ENCODE measurements at places on chromosomes 4 and X.

- no peak for DNase-seq
Observed at GRCh38 chr4:121338518-121338917, 42.3 kb downstream of the QRFPR start.

DNA sequence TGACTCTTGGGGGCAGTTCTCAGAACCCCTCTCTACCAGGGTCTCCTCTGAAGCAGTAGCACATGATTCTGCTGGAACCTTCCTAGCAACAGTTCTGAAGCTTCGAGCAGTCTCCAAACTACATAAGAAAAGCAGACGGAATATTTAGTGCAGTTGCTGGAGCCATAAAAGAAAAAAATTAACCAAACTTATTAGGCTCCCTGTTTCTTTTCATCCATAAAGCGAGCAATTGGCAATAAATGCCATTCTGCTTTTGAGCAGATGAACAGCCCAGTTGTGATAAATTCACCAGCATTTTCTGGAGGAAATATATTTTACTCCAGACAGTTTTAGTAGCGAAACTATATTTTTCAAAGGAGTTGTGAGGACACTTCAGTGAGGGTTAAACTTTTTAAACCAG lies 250.1 kb upstream of the BOD1L1 start:
- DNase-seq: no peak

DNA sequence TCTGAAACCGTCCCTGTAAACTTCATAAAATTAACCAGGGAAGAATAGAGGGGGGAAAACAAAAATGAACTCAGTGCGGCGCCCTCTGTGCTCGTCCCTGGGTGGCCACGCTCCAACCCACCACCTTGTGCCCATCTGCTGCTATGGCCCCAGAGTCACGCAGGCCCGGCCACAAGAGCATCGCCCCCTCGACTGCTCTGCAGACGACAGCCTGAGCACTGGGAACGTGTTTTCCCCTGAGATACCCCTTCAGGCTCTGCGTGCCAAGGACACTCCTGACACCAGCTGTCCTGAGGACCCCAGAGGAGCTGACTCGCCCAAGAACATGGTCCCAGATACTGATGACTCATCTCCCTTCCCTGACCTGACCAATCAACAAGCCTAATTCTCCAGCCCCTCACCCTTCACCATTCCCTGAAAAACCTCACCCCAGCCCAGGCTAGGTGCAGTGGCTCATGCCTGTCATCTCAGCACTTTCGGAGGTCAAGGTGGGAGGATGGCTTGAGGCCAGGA lies 64.1 kb upstream of the GPR78 start:
- DNase-seq: no peak

GRCh38 chr4:170671171-170671570 lies 581.4 kb upstream of the AADAT start:
- no peak for DNase-seq

DNA sequence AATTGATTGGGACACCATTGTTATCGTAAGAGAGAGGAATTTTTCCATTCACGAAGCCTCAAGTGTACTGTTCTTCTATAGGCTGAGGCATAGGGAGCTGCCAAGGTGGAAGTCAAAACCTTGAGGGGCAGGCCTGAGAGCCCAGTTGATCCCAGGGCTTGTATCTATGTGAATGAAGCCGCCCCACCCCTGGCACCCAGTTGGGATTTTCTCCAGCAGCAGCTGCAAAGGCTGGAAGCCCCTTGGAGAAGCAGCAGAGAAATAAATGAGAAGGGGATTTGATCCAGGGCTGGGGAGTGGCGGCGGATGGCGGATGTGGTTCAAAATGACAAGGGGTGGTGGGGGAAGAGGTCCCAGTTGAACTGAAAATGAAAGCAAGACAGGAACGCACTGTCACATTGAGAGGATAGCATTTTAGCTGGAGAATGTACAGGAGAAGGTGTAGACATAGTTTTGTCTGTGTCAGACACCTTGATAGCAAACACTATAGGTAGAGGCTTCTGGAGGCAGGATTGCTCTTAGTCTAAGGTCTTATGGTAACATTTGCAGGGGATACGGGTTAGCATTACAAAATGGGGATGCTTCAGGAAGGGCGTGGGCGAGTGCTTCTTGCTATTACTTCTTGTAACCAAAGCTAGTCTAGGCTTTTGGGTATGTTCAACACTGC lies 32.6 kb downstream of the DOCK11 start:
- no peak for DNase-seq

- no peak for DNase-seq
Observed at GRCh38 chrX:125894947-125895346, 271.1 kb downstream of the DCAF12L2 start.

- DNase-seq: no peak
Observed at GRCh38 chr4:48315728-48316630, 25.4 kb upstream of the SLAIN2 start.

DNA sequence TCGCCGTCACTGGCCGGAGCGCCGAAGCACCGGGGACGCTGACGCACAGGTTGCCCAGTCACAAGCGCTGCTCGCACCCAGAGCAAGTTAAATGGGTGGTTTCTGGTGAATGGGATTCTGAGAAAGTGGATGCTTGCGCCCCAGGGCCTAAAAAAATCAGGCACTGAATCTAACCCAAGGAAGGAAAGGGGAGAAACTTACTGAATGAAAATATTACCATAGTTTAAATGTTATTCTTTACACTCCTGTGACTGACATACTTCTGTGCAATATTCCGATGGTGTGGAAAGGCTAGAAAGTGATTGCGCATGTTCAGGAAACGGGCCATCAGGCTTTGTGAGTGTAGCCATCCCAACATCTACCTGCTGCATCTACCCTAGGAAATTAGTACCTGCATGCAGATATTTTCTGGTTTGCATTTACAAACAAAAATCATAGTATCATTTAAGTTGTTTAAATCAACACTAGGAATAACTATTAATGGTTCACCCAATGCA lies 838 bp upstream of the ABCG2 start:
- peak; percentile 3 for DNase-seq

DNA sequence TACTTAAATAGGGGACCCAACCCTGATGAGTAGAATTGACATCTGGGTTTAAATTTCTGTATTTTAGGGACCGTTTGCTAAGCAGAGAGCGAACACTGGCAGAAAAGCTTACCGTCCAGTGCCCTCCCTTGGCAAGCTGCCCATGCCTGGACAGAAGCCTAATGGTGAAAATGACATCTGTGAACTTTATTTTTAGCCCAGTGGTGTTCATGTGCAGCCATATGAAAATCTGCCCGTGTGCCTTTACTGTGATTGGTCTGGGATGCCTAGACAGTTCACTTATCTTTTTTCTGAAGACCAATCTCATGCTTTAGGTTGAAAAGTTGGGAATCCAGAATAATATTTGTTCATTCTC lies 1.1 kb downstream of the STBD1 start:
- DNase-seq: peak; percentile 40

DNA sequence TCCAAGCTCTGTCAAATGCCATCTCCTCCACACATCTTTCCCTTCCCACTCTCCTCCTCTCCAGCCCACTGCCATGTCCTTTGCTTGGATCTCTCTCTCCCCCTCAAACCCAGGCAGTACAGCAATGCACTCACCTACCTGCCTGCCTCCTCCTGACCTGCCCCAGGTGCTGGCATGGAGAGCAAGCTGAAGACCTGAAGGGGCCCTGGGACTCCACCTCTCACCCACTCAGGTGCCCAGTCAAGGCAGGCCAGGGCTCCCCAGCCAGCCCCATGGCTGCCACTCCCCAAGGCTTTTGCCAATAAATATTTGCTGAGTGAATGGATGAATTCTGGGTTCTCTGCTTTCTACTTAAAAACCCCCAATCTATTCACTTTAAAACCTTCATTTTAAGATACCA lies 12.6 kb upstream of the PHKA2 start:
- DNase-seq: peak; percentile 54

DNA sequence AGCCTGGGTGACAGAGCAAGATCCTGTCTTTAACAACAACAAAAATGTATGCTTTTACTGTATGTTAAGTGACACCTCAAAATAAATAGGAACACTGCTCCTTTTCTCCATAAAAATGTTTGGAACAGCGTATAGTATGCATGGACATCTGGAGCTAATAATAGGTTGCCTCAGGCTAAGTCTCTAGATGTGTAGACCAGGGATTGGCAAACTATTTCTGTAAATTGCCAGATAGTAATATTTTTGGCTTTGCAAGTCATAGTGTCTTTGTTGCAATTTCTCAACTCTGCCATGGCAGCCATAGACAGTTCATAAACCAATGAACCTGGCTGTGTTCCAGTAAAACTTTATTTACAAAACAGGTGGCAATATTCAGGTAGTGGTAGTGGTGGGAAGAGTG lies 76.6 kb upstream of the CBLL2 start:
- no peak for DNase-seq

- no peak for DNase-seq
Observed at GRCh38 chr4:123064390-123064789, 142.0 kb upstream of the NUDT6 start.

- DNase-seq: no peak
Observed at GRCh38 chr4:155657985-155658680, 8.5 kb upstream of the GUCY1A1 start.

- DNase-seq: no peak
Observed at GRCh38 chr4:89218587-89218986, 89.0 kb downstream of the GPRIN3 start.

DNA sequence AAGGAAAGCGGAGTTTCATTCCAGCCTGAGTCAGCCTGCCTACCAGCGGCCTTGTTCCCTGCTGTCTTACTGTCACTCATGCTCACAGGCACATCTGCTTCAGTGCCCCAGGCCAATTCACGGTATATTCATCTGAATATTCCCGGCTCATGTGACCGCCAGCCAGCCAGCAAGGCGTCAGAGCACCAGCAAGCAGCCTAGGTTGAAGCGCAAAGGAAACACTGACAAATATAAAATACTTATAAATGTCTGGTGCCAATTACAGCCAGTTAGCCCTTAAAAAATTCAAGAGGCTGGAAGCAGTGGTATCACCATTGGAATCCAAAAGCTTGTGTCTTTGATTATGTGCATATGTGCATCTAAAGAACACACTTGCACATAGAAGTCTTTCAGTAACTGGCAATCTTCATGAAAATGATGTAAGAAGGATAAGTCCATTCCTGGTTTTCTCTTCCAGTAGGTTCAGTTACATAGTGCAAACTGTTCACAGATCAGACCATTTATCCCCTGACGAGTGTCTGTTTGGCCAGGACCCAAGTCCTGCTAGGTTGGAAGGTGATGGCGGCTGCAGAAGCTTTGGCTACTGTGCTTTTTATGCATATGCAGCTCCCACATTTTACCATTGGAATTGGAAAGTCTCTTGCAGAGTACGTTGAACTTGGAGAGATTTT lies 61.3 kb downstream of the LUZP4 start:
- no peak for DNase-seq

DNA sequence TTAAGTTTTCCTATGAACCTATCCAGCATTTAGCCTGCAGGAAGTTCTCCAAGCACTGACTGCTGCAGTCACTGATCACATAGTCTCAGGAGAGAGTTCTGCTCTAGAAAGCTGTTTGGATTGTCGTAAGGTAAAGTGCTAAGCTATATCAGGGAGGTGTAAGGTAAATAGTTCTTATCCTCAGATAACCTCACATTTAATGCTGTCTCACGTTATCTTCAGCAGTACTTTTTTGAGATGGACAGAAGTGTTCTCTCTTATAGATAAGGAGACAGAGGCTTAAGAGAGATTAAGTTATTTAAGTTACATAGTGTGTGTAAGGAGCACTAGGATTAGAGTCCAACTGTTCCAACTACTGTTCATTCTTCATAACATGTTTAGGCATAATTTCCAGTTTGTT lies 77.9 kb downstream of the STIM2 start:
- DNase-seq: no peak

- DNase-seq: no peak
Observed at GRCh38 chrX:133655275-133656265, 240.3 kb upstream of the GPC4 start.

- no peak for DNase-seq
Observed at GRCh38 chr4:34649716-34650115, 1594.6 kb downstream of the ARAP2 start.

- no peak for DNase-seq
Observed at GRCh38 chrX:149846789-149847188, 34.2 kb upstream of the MAGEA8 start.

GRCh38 chr4:41461780-41462307 lies 76.1 kb upstream of the LIMCH1 start:
- no peak for DNase-seq

DNA sequence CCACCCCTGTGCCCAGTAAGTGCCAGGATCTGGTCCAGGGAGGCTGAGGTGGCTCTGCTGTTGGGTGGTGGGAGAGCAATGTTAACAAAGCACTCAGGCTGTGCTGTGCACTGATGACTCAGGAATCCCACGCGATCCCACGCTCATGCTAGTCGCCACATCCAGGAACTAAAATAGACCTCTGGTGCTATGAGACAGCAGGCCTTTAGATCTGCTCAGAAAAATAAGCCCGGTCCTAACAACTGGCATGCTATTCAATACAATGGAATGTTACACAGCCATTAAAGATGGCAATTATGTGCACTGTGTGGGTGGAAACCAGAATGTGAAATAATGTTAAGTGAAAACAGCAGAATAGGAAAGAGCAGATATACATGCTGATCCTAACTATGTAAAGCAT lies 26.0 kb downstream of the ARL13A start:
- no peak for DNase-seq

DNA sequence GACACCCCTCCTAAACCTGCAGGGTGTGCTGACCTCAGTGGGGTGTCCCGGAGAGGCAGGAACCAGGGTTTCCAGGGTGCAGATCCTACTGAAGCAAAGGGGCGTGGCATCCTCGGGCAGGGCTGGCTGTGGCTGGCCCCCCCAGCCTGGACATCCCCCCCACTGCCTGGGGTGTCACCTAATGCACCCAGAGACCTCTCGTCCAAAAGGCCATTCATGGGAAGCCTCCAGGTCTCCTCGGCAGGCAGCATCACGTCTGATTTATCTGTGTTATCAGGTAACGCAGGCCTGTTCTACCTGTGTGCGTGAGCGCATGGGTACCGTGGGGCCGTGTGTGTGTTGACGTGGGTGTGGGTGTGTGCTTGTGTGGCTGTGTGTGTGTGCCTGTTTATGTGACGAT lies 210.0 kb downstream of the SHOX start:
- DNase-seq: no peak

DNA sequence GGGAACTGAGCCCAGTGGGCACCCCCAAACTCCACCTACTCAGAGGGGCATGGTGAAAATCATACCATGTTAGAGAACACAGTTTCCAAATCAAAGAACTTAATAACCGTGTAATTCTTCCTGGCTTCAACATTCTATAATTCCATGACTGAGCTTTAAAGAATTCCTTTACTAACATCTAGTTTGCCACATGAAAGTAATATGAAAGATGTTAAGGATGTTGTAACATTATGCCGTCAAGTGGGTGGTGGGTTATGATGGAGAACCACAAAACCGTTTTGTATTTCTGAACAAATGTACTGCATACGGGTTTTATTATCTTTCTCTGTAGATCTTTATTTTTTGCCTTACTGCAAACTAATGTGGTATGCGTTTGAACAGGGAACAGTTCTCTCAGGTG lies 549.0 kb upstream of the MAGEB2 start:
- no peak for DNase-seq

All from thyroid gland (tissue), 4 donors.